ENCODE measurements at places on chromosomes 16 and 17.

- no peak for DNase-seq
Observed at GRCh38 chr17:69761767-69762321, 313.2 kb upstream of the KCNJ16 start.

DNA sequence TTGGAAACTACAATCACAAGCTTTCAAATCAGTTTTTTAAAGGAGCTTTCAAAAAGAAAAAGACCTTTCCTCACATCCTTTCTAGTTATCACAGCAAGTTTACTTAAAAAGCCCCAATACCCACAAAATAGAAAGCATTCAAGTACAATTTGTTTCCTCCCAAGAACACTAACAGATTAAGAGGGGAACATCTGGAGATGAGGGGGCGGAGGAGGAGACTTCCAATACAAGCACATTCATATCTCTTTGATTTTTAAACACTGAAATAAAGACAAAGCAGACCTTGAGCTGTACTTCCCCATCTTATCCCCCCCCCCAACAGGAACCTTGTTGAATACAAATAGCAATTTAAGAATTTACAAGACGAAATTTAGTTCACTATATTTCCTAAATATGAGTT, 2.0 kb downstream of the YWHAE start:
- no peak for DNase-seq

DNA sequence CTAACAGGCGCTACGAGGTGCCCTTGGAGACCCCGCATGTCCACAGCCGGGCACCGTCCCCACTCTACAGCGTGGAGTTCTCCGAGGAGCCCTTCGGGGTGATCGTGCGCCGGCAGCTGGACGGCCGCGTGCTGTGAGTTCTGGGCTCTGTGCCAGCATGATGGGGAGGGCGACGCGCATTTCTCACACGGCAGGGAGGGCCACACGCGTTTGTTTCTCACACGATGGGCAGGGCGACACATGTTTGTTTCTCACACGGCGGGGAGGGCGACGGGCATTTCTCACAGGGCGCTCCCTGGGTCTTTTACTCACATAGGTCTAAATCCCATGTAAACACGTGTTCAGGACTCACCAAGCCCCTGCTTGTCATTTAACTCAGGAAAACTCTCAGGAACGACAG, 4.4 kb downstream of the GAA start:
- DNase-seq, result peak; percentile 50

DNA sequence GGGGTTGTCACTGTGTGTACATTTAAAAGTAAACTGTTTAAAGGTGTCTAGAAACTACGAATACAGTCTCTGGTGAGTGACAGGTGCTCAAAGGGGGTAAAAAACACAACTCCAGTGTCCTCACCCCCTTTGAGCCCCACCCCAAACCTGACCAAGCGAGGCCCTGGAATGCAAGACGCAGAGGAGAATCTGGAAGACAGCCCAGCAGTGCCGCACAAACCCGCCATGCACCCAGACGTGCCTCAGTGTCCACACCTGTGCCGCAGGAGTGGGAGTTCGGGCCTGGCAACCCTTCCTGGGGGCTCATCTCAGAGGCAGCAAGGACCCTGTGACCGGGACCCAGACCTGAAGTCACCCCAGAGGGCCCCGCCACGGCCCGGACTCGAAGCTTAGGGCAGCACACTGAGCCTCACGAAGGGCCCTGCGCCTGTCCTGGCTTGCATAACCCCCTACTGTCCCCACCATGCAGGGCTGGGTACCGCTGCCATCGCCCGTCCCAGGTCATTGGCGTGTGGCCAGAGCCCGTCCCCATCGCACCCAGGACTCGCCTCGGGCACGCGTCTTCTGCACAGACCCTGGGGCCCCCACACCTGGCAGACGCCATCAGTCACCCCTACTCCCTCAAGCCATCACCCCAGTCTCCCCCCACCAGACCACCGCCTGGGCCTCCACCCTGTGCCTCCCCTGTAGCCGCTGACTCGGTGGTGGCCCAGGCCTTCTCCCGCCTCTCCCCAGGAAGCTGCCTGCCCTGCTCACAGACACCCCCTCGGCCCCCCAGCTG, 33.0 kb upstream of the ZC3H18 start:
- peak; percentile 30 for DNase-seq

- no peak for DNase-seq
Observed at GRCh38 chr17:36059406-36059805, 4.7 kb upstream of the CCL18 start.
